ENCODE measurements at places on chromosomes 12 and 14.

- DNase-seq: no peak
These were observed 26.6 kb downstream of the FUT8 start for GRCh38 chr14:65439117-65439516.

DNA sequence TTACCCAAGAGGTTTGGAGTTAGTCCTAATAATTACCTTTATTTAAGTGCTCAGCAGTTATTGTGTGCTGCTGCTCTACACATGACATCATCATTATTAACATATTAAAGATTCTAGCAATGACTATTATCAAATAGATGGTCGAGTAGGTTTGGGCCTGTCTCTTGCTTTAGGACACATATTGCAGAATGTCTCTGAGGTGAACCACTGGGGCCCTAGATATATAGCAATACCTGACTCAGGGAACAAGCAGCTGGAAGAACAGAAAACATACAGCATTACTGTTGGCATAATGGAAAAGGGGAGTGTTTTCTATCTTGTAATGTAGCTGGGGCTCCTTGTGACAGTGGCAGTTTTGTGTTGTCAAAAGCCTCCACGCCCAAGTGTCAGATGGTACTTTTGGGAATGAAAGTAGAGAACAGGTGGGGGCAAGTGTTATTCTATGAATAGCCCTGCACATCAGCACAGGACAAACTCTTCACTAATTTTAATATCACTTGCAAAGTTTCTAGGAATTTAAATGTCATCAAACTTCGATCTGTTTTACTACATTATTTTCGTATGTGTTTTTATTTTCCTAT, 54.6 kb downstream of the C12orf56 start:
- DNase-seq: no peak

GRCh38 chr12:113812411-113813228, 153.5 kb downstream of the RBM19 start:
- DNase-seq: no peak

DNA sequence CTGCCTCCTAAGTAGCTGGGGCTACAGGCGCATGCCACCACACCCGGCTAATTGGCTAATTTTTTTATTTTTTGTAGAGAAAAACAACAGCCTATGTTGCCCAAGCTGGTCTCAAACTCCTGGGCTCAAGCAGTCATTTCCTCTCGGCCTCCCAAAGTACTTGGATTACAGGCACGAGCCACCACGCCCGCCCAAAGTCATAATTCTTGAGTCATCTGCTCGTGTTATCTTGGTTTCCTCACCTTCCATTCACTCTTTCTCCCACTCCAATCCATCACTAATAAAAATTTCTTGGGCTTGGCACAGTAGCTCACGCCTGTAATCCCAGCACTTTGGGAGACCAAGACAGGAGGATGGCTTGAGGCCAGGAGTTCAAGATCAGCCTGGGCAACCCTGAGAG, 32.0 kb downstream of the ITGA7 start:
- no peak for DNase-seq

DNA sequence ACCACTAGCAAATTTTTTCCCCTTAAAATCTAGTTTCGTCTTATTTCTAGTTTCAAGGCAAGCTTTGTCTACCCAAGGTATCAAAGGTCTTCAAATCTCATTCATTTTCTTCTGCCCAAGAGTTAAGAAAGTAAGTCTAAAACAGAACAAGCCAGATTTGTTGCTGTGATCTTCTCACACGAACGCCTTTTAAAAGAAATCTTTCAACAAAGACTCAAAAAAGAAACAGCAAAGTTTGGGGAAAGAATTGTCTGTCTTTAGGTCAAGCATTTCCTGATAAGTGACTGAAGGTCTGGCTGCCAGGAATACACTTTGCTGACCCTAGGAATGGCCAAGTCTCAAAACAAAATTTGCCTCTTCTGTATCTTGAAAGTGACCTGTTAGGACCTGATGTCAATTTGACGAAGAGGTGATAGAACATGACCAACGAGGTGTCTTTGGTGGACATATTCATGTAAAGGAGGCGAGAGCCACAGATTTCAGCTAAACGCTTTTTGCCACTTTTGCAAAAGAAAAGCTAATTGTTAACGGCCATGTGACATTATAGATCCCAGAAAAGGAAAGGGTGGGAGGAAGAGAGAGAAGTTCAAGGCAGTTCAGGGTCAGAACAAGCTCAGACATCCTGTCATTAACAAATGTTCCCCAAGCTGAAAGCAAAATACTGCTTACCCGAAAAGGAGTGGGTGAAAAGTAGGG, 1.7 kb downstream of the CDK17 start:
- no peak for DNase-seq

DNA sequence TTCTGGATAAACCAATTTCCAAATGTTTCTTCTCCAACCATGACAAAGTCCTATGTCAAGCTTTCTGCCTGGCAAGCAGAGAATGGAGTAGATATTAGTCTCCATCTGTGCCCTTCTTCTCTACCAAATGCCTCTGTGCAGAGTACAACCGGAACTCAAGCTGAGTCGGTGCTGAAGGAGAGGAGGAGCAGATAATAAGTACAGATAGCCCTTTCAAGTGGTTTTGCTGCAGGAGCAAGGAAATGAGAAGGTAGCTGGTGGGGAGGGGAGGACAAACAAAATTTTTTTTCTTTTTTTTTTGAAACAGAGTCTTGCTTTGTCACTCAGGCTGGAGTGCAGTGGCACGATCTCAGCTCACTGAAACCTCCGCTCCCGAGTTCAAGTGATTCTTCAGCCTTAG, 14.2 kb upstream of the HELB start:
- DNase-seq: no peak

DNA sequence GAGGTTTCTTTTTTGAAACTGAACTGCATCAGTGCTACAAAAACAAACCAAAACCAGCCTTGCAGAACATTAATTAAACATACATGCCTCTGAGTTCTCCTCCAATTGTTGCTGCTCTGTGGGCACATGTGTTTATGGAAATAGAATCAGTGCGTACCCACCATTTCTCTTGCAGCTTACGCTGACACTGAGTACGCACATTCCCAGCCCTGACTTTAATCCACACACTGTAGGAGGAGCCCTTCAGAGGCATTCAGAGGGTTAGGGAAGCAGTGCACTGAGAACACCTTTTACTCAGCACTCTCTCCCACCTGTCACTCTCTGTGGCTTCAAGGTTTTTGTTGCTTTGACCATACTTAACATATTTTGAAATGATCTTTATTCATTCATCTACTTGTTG, 250.5 kb upstream of the PWP1 start:
- no peak for DNase-seq

GRCh38 chr14:59026081-59026480, 162.4 kb upstream of the DAAM1 start:
- DNase-seq: no peak

- no peak for DNase-seq
These were observed 19.2 kb downstream of the XRCC3 start for GRCh38 chr14:103696070-103696402.

DNA sequence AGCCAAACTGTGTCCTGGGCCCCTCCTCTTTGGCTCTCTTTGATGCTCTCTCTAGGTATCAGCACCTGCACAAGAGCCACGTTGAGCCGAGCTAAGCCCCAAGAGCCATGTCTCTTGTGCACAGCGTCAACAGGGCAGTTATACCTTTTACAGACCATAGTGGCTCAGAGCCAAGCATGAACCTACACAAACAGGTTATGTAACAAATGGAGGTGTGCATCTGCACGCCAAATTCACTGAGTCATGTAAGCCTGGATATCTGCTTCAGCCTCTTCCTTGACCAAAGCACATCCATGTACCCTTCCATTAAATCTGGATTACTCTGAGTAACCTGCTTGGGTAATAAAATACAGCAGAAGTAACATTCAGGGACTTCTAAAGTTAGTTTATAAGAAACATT, 509.7 kb downstream of the NAV3 start:
- DNase-seq: no peak

- DNase-seq: no peak
These were observed 49.3 kb upstream of the PLEKHG3 start for GRCh38 chr14:64654901-64655300.

- DNase-seq: no peak
These were observed 12.1 kb downstream of the SPTSSA start for GRCh38 chr14:34449819-34450541.

DNA sequence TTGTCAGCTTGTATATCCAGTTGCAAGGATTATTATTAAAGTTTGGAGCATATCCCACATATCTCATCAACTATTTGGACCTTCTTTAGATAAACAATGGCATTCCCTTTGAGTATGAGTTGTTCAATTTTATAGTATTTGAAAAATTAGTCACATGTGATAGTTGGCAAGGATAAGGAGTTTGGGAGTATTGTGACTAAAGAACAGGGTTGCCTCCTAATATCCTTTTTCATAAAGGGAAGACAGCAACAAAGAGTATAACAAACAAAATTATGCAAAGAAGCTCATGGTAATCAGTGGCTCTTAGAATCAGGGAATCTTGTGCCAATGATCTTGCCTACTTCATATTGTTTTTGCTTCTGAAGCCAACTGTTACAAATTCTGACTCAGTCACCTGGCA, 31.2 kb upstream of the KCNH5 start:
- DNase-seq: no peak

DNA sequence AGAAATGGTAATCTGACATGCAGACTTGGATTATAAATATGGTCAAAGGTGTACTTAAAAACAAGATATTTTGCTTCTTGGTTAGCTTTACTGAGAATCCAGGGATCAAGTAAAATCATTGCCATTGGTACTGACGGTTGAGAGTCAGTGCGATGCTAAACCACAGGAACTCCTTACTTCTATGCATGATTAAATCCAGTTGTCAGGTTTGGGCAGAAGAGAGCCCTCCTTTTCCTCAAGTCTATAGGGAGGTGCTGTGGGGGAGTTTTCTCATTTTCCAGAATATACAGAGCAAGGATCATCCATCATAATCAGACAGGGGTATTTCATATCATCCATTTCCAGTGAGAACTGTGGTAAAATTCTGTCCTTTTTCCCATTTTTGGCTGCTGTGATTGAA, 839.1 kb downstream of the NRXN3 start:
- no peak for DNase-seq

- DNase-seq: no peak
These were observed 1.2 kb downstream of the POU6F1 start for GRCh38 chr12:51216642-51217041.

- DNase-seq: no peak
These were observed 212.1 kb downstream of the PHLDA1 start for GRCh38 chr12:75819512-75819911.

GRCh38 chr14:49881350-49882001, 11.4 kb upstream of the ARF6 start:
- DNase-seq: no peak

DNA sequence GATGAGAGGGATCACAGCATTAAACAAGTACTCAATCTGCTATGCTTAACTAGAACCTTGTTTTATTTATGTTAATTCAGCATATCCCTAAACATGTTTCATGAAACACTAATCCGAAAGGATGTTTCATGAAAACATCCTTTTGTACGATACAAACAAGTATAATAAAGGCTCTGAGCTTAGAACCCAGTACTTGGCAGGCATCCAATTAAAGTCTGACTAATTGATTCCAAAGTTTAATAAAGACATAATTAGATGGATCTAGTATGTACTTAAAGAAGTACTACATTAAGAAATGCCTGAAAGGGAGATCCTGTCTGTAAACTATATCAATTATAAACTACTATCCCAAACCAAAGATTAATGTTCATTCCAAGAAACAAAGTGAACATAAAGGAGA, 51.8 kb downstream of the SCAF11 start:
- no peak for DNase-seq
